GF-D8 (cell line): ENCODE measurements at places on chromosomes 11 and 22.

- DNase-seq, result no peak
Observed at GRCh38 chr22:44523981-44524759, 26.1 kb upstream of the RTL6 start.

DNA sequence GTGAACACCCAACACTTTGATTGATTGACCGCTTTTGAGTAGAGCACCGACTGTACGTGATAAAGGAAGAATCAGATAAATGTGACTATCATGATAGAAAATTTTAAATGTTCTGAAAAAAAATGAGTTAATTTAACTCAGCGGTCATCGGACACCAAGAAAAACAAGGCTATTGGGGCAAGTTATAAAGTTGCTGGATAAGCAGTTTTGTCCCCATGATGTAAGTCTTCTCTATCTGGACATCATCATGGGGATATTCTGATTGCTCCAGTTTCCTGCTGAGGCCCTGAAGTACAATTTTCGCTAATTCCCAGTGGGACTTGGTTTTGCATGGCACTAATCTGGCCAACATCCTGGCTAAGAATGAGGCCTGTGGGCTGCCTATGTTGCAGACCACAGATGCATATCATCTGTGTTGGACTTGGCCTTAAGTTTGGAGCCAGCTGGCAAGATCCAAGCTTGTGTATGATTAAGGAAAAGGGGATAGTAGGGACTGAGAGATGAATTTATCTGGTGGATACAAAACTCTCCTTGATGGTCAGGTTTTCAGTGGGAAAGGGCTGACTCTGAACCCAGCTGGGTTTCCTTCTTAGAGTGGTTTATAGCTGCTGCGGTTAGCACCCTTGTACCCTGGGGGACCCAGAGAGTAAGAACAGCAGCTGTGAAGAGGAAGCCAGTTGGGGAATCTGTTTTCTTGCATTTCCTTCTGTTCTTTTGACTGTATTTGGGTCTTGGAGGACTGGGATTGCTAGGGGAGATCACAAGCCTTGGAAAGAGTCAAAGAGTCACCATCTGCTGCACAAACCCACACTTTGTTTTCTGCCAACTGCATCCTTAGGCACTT is 118.3 kb downstream of the SEZ6L start:
- DNase-seq, result no peak

- no peak for DNase-seq
Observed at GRCh38 chr11:120718171-120718570, 206.6 kb downstream of the GRIK4 start.

- no peak for DNase-seq
Observed at GRCh38 chr11:65915101-65915820, 3.6 kb downstream of the C11orf68 start.
